H54 (cell line): ENCODE measurements at places on chromosomes 2 and 18.

DNA sequence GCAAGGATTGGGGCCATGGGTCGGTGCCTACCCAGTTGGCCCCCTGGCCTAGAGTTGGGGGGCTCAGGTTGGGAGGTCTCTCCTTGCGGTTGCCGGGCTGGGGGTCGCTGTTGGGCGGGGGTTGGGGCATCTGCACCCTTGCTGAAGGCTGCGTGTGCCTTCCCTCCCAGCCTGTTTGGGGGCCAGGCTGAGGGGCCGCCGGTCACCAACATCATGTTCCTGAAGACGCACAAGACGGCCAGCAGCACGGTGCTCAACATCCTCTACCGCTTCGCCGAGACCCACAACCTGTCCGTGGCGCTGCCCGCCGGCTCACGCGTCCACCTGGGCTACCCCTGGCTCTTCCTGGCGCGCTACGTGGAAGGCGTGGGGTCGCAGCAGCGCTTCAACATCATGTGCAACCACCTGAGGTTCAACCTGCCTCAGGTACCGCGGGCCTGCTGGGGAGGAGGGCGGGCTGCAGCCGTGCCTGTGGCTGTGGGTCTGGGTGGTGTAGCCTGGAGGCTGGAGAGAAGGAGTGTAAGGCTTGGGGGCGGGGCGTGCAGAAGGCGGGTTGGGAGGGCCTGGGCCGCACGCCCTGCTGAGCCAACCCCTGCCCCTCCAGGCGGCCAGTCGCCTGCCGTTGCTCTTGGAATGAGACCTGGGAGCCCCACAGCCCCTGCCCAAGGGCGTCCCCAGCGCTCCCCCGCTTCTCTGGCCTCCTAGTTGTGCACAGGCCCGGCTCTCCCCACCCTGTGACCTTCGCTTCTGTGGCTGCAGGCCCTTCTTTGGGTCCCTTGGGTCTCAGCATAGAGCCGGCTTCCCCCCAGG is 7.2 kb upstream of the NEU4 start:
- DNase-seq = no peak

DNA sequence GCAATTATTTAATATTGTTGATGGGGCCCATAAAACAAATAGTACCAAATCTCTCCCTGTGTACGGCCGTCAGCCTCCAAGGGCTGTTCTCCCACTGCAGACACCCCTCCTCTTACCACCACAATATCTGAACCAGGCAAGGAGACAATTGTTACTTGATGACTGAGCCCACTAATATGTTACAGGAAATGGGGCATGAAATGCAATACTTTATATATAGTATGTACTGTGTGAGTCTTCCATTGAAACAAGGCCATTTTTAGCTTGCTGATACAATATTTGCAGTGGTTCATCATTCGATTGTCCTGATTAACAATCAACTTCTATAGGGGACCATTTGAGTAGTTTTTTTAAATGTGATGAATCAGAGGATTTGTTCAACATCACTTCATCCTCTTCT is 307.3 kb downstream of the GBX2 start:
- no peak for DNase-seq

GRCh38 chr2:10835052-10835970 is 22.7 kb upstream of the PDIA6 start:
- DNase-seq = peak; percentile 78

DNA sequence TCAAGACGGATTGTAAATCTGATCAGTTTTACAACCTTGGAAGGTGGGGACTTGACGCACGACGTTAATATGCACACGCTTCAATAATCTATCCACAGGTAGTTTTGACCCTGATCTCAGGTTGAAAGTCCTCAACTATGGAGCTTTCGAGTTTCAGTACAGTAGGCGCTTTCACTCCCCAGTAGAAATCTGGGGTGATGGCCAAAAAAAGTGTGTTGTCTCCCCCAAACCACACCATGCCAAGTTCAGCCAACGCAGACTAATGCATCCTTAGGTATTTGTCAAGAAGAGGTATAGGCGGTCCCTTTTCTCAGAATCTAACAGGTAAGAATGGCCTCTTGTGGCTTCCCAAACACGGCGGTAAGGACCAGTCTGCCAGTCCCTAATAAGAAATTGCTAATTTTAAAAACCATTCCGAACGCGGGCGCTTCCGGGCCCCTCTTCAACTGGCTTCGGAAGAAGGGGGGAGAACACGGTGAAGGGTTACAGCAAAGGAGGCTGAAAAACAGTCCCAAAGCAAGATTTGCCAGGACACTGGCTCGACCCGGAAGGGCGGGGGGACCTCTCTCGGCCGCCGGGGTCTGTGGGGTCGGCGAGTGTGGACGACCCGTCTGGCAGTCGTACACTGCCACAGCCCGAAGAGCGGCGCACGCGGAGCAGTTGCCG is 659 bp downstream of the FAM210A start:
- no peak for DNase-seq

DNA sequence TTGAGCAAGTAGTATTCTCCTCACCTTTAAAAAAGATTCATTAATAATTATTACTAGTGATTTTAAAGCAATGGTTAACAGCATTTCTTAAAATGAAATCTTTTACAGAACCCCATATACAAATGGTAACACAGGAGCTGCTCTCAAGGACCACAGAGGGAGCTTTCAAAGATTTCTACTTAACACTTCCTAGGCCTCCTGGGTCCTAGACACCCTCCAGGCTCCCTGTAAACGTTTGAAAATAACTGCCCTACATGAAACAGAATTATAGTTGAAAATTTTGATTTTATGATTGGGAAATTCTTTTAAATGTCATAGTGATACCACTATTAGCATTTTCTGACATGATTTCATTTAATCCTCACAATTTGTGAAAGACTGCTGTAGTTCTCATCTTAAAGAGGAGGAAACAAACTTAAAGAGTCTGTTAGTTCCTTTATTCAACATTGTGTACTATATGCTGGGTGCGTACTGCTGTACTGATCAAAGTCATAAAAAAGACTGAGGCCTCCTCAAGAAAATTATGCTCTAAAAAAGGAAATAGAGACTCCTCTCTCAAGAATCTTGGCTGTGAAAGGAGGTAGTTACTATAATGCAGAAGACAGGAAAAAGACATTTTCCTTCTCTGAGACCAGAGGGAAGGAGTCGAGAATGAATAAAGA is 10.6 kb downstream of the CUL3 start:
- no peak for DNase-seq

- DNase-seq = no peak
Measured at GRCh38 chr2:241788135-241788534, 11.5 kb downstream of the GAL3ST2 start.

DNA sequence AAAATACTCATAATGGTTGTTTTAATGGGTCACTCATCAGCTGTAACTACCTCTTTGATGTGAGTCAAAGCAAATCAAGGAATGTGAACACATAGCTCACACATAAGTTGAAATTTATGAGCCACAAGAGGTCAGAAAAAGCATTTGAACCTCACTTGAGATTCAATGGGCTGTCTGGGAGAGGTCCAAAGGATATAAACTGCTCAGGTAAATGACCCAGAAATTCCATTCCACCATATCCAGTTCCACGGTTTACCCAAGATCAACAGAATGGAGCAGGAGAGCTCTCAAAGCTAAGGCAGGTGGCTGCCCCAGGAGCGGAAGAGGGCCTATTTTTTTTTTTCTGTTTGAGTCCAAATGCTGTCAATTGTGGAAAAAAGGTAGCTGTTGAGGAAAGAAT is 464.1 kb downstream of the TNS1 start:
- DNase-seq = no peak

DNA sequence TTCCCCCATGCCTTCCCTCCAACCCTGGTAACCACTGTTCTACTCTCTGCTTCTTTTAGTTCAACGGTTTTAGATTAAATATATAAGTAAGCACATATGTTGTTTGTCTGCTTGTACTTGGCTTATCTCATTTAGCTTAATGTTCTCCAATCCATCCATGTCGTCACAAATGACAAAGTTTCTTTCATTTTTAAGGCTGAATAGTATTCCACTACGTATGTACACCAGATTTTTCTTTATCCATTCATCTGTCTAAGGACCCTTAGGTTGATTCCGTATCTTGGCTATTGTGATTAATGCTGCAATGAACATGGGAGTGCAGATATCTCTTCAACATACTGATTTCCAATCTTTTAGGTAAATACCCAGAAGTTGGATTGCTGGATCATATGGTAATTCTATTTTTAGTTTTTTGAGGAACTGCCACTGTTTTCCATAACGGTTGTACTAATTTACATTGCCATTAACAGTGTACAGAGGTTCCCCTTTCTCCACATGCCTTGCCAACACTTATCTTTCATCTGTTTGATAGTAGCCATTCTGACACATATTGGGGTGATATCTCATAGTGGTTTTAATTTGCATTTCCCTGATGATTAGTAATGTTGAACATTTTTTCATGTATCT is 8.1 kb downstream of the ASB3 start:
- DNase-seq = no peak
